ENCODE measurements at places on chromosomes 7 and 10.

- no peak for DNase-seq
These were observed 52.0 kb downstream of the KIF5B start for GRCh38 chr10:32004161-32004591.

GRCh38 chr7:11175887-11176286 is 202.2 kb downstream of the PHF14 start:
- no peak for DNase-seq

GRCh38 chr7:2635810-2636701 is 4.3 kb downstream of the TTYH3 start:
- DNase-seq = no peak

GRCh38 chr7:123012435-123012834 is 16.9 kb upstream of the TAS2R16 start:
- DNase-seq = no peak

GRCh38 chr10:60807499-60807898 is 29.2 kb downstream of the CDK1 start:
- no peak for DNase-seq

- no peak for DNase-seq
These were observed 165.0 kb downstream of the KMT2E start for GRCh38 chr7:105178928-105179541.

DNA sequence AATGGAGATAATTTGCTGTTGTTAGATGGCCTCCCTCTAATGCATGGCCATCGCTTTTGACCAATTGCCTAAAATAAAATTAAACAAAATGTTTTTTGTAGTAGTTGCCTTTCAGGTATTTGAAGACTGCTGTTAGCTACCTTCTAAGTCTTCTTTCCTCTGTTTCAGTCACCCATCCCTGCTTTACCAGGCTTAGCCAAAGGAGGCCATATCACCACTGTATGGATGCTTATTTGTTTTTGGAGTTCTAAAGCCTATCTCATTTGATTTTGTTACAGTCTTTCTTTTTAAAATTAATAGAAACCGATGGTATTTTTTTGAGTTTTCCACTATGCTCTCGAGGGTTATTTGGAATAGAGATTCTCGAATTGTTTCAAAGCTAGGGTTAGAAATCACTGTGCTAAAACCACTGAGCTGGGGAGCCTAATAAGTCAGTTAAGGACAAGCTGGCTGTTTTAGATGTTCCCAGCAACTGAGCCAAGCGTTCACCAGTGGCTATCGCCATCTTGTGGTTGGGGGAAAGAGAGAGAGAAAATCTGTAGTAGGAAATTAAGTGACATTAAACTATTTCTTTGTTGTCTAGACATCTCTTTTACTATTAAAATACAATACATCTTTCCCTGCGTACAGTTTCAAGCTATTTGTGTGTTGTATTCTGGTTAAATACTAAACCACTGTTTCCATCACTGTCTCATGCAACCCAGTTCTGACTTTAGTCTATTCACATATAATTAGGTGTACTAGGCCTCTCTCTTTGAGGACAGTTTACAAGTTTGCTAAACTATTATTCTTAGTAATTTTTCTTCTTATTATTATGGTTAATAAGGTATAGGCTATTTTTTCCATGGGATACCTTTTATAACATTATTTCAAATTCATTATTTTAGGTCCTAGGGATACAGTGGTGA is 52.2 kb downstream of the GPR158 start:
- no peak for DNase-seq

DNA sequence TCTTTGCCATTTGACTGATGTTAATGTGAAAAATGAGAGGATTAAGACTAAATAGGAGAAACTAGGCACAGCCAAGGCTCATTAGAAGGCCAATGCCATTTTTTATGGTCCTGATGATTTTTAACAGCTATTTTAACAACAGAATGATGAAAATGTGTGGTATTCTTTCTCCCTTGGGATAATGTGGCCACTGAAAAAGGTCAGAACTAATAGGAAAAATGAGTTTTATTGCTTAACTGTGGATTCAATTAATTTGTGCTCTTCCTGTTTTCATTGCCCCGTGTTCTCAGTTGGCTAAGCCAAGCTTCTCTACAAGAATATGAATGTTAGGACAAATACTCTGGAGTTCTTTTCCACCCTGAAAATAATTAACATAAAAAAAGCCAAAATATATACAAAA is 56.6 kb downstream of the BMPER start:
- DNase-seq = no peak

- no peak for DNase-seq
These were observed 81.9 kb downstream of the CNOT4 start for GRCh38 chr7:135428011-135428410.

DNA sequence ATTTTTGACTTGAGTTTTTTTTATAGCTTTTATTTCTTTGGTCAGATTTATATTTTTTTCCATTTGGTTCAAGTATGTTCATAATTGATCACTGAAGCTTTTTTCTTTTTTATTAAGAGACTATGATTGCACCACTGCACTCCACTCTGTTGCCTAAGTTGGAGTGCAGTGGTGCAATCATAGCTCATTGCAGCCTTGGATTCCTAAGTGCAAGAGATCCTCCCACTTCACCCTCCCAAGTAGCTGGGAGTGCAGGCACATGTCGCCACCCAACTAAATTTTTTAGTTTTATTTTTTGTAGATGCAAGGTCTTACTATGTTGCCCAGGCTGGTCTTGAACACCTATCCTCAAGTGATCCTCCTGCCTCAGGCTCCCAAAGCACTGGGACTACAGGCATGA is 97.7 kb upstream of the KIF5B start:
- no peak for DNase-seq

DNA sequence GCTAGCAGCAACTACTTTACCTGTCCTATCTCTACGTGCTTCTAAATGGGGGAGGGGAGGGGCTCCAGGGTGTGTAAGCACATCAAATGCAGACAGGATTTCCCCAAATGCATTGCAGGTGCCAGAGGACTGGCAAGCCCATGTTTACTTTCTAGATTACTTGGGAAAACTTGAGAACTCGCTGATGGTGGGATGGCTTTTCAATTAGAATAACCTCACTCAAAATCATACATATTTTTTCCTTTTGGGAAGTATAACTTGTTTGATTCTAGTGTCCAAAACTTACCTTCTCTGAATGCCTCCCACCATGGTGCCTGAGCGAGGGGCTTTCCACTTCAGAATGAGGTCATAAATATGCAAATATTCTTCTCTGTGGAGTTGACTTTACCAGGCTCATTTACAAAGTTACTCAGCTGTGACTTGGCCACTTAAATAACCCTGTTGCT is 191.3 kb upstream of the RHOBTB1 start:
- no peak for DNase-seq

GRCh38 chr10:102395400-102396316 is at the start of gene NFKB2:
Gene NFKB2 (plus strand): TSS chr10:102395705. CDS start chr10:102395960, 255 bp downstream.
- DNase-seq = peak; percentile 89

DNA sequence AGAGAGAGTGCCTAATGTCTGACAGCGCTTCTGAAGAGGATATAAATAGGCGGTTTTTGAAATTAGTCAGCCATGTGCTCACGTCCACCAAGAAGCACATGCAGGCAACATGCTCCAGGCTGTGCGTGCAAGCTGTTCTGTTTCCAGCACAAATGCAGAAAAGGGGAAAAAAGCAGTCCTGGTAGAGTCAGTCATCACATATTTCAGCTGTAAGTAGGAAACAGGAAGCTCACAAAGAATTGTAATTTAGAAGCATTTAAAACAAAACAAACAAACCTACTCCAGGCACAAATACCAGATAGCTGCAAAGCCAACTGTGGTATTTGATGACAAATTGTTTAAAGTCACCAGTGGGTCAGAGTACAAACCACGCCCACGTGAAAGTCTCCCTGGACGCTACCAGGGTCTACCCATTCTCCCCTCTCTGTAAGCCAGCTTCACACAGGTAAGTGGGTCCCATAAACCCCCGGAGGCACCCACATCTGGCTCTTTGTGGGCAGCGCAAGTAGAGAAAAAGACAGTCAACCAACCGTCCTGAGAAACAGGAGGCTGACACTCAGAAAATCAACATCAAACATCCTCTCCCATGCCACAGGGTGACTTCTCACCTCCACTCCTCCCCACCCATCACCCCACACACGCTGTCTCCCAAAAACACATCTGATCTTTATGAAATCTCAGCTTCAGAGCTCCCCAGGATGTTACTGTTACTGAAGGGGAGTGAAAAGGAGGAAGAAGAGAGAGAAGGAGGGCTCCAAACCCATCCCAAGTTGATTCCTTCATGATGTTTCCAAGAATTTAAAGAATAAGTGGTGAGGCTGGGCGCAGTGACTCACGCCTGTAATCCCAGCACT is 186.4 kb downstream of the FAM107B start:
- no peak for DNase-seq

DNA sequence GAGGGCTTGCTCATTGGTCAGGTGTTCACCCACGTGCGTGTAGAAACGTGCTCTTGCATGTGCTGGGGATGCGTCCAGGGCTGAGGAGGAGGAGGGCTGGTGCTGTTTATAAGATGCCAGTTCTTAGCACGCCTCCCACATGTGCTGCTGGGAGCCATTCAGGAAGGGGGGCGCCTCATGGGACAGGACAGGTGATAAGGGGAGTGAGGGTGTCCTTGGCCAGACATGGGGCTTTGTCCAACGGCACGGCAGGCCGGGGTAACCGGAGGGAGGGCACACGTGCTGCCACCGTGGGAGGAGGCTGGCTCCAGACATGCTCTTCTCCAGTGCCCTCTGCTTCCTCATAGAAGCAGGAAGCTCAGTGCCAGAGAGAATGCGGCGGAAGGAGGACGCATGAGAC is 150.0 kb downstream of the ZMYND11 start:
- no peak for DNase-seq

DNA sequence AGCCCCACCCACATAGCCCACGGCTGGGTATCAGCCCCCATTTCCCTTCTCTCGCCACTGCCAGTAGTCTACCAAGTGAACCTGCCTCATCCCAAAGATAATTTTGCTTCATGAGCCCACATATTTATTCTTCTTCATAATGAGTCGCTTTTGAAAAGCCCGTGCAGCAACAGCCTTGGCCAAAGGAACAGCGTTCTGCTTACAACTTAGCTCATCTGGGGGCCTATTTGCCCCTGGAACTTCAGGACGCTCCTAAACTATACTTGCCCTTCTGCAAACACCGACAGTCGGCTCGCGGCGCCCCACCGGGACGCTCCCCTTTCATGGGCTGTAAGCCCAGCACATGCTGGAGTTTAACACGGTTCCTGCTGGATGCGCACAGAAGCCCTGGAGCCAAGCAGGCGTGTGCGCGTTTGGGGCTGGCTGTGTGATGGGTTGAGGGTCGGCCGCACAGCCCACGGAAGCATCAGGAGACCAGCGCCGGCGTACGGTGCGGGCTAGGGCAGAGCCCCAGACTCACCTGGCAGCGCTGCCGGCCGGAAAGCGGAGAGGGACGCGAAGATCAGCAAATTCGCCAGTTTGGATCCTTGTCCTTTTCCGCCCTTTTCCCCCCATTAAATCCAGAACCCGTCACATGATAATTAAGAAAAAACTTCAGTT is 370 bp downstream of the TMEM60 start:
- DNase-seq = no peak

GRCh38 chr7:49885593-49886285 is 112.3 kb downstream of the VWC2 start:
- DNase-seq = no peak

- no peak for DNase-seq
These were observed 412.2 kb upstream of the ZMIZ1 start for GRCh38 chr10:78656417-78657162.

- no peak for DNase-seq
These were observed 24.1 kb upstream of the MINDY3 start for GRCh38 chr10:15884447-15884846.

- no peak for DNase-seq
These were observed 24.6 kb upstream of the TMEM213 start for GRCh38 chr7:138773176-138773575.

GRCh38 chr10:86068231-86069054 is 298.2 kb downstream of the GRID1 start:
- DNase-seq = no peak

DNA sequence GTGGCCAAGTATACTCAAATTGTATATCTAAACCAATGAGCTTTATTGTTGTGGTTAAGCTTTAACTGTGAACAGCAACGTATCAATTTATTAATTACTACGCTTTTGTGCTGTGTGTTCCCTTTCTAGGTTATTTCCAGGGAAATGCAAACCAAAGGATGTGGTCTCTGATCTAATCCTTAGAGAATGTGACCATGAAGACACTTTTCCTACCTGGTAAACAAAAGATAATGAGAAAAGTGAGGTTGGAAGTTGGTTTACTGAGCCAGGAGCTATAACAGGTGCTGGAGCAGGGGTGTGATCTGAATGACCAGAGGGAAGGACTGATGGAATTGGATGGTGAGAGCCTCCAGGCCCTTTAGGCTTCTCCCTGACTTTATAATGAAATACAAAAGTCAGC is 25.4 kb upstream of the CALU start:
- DNase-seq = no peak

- no peak for DNase-seq
These were observed 126.3 kb downstream of the COL26A1 start for GRCh38 chr7:101488826-101489572.

DNA sequence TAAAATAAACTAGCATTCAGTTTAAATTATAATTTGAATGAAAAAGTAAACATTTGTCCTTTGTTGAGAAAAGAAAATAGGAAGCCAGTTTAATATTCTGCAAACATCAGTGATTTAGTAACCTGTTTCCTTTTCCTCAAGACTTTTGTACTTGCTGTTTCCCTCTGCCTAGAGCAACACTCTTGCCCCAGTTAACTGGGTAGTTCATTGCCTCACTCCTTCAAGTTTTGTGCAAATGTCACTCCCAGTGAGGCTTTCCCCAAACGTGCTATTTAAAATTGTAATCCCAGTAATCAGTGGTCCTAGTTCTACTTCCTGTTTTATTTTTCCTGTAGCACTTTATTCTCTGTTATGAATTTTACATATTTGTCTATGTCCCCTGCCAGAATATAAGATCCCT is 23.8 kb downstream of the DLD start:
- DNase-seq = no peak

GRCh38 chr7:56115852-56116538 is at the start of gene NUPR2:
Gene NUPR2 (minus strand): TSS chr7:56116417. CDS start chr7:56116314, 103 bp downstream.
- DNase-seq = no peak

DNA sequence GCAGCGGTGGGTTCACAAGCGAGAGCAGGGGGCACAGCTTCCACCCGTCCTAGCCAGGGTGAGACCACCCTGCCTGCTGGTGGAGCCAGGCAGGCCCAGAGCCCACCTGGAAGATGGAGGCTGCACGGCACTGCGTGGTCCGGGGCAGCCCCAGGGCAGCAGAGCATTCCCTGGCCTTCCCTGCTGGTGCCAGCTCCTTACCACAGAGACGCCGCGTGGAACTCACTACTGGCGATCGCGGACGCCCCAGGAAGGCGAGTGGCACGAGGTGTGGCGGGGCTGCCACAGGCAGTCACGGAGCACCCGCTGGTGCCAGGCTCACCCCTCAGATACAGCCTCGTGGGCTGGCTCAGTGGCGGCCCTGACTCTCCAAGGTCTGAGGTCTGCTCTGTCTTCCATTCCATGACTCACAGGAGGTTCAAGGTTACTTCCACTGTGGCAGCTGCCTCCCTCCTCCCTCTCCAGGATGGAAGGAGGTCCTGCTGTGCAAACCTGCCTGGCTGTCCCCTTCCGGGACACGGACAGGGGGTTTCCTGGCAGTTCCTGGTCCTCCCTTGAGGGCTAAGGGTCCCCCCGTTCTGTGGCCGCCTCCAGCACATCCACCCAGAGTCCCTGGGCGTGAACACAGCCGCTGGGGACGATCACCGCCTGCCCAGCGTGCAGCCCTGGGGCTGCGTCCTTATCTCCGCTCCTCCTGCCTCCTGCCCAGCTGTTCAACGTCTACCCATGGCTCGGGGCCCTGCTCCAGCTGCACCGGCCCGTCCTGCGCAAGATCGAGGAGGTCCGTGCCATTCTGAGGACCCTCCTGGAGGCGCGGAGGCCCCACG is 3.1 kb downstream of the CYP2W1 start:
- DNase-seq = no peak

GRCh38 chr10:78382047-78382446 is 348.4 kb downstream of the RPS24 start:
- DNase-seq = no peak

Data from stimulated activated CD8-positive, alpha-beta memory T cell treated with anti-CD3 and anti-CD28 coated beads, Interleukin-12 subunit alpha, Interleukin-12 subunit beta, amount 100 ng/mL, for 4 hours (primary cell).